ENCODE measurements at places on chromosomes 1 and 21.

- DNase-seq = no peak
These were observed 72.5 kb upstream of the TNFSF18 start for GRCh38 chr1:173122958-173123852.

DNA sequence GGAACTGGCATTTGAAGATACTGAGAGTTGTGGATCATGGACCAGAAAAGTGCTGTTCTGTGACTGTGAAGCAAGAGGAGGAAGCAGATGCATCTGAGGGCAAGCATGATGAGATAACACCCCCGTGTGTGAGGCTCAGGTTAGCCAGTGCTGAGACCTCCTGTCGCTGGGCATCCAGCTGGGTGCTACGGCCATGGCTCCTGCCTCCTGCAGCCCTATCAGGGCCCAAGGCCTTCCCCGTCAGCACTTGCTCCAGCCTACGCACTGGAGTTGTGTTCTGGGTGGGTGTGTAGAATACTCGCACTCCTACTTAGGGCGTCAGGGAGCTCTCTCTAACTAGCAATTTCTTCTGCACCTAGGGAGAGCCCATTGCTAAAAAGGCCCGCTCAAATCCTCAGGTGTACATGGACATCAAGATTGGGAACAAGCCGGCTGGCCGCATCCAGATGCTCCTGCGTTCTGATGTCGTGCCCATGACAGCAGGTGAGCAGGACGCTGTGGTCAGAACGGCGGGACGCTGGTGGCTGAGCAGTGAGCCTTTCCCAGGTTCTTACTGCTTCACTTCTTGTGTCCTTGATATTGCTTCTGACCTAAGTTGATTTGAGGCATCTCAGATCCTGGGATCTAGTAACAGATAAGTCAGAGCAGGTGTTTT is 6.5 kb downstream of the PPIE start:
- DNase-seq = no peak

- DNase-seq = no peak
These were observed 1.1 kb downstream of the ARV1 start for GRCh38 chr1:230979952-230980351.

DNA sequence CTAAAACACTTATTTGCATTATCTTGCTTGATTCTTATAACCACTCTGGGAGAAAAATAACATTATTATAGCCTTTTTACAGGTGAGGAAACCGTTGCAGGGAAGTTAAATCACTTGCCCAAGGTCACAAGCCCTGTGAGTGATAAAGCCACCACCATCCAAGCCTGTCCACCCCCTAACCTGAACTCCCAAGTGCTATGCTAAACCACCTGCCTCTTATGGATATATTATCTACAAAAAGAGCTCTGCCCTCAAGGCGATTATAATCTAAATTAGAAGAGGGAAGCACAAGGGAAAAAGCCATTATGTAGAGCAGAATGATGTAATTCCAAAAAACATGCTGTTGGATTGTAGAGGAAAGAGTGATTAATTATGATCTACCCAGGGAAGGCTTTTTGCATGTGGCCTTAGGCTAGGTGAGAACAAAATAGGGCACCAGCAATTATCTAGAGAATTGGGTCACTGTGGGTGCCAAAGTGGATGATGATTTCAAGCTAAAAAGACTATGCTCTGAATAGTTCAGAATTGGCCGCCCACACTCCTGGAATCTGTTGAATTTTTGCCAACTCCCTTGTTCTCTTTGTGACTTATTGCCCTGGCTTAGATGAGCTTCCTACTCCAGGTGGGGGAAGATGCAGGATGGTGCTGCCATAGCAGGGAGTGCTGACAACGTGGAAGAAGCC is 205.3 kb downstream of the FGGY start:
- DNase-seq = no peak

DNA sequence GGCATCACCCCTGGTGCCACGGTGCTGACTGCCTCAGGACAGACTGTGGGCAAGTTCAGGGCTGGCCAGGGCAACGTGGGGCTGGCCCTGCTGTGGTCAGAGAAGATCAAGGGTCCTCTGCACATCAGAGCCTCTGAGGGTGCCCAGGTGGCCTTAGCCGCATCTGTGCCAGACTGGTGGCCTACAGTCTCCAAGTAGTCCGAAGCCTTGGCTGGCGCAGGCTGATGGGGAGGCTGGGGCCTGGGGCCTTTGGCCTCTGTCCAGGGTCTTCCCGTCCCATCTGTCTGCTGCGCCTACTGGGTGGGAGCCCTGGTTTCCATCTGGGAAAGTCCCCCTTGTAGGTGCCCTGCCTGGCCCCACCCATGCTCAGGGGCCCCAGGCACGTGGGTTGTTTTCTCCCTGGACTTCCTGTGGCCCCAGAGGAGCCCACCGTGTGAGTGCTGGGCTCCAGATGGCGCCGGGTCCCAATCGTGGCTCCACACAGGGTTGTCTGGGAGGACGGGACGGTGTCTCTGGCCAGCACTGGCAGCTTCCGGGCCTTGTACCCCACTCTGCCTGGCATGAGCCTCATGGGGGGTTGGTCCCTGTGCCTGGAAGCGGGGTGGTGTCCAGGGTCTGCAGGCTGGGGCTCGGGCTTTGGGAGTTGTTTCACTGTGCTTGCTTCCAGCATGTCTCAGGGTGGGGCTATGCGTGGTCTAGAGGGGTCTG is 9.9 kb downstream of the IBA57 start:
- no peak for DNase-seq
